A549 treated with AZD2906 at 1 μM for 4 hours (cell line): ENCODE measurements at places on chromosomes 11 and 22. TPM values are rescaled to one million over a fixed set of nuclear protein-coding genes. Genes with fewer than 3 reads are reported as not detected.

The PGA4 gene
- total RNA-seq = 0.07 to 0.26 TPM (median 0.16 TPM) in 3 of 5 replicates, not detected in the others

The BDNF gene
- 7.3 to 9.7 TPM (median 8.3 TPM) in 5 replicates for total RNA-seq

The SLC22A12 gene
- total RNA-seq = not detected in 5 replicates

The CRYBB3 gene
- total RNA-seq = 0.09 to 0.18 TPM in 2 of 5 replicates, not detected in the others

The CDON gene
- 1.6 to 2.6 TPM (median 1.9 TPM) in 5 replicates for total RNA-seq

The SPDYC gene
- not detected in 5 replicates for total RNA-seq

The ARFIP2 gene
- 50.8 to 56.6 TPM (median 53.6 TPM) in 5 replicates for total RNA-seq

The TRPM5 gene
- total RNA-seq = not detected in 5 replicates

The MYBPC3 gene
- 0.05 to 0.10 TPM (median 0.07 TPM) in 5 replicates for total RNA-seq

The CDC42EP1 gene
- total RNA-seq = 22.8 to 32.8 TPM (median 31.6 TPM) in 5 replicates

The PLAAT2 gene
- total RNA-seq = 0.68 to 1.2 TPM (median 0.77 TPM) in 5 replicates

The ZNF215 gene
- 0.77 to 1.1 TPM (median 0.86 TPM) in 5 replicates for total RNA-seq

The TMPRSS6 gene
- 0.06 TPM in 1 of 5 replicates, not detected in the others for total RNA-seq

The KIAA1671 gene
- total RNA-seq = 9.0 to 12.4 TPM (median 10.5 TPM) in 5 replicates

The MOGAT2 gene
- not detected in 5 replicates for total RNA-seq

The LRRN4CL gene
- 0.07 to 0.10 TPM (median 0.08 TPM) in 3 of 5 replicates, not detected in the others for total RNA-seq

The RTCB gene
- total RNA-seq = 74.2 to 86.6 TPM (median 75.1 TPM) in 5 replicates

The BRMS1 gene
- total RNA-seq = 74.1 to 97.5 TPM (median 86.7 TPM) in 5 replicates

The ZP1 gene
- 0.09 to 0.69 TPM (median 0.13 TPM) in 5 replicates for total RNA-seq

The GNAZ gene
- 2.3 to 3.1 TPM (median 2.6 TPM) in 5 replicates for total RNA-seq

The IFITM10 gene
- total RNA-seq = 1.1 to 2.1 TPM (median 1.4 TPM) in 5 replicates

The C11orf24 gene
- total RNA-seq = 53.5 to 61.8 TPM (median 61.0 TPM) in 5 replicates

The XRRA1 gene
- total RNA-seq = 4.5 to 6.1 TPM (median 5.1 TPM) in 5 replicates

The C1QTNF5 gene
- not detected in 5 replicates for total RNA-seq

The MYEOV gene
- 119 to 131 TPM (median 123 TPM) in 5 replicates for total RNA-seq

The CFAP68 gene
- 30.2 to 35.4 TPM (median 31.7 TPM) in 5 replicates for total RNA-seq

The GSTT2 gene
- total RNA-seq = 0.27 TPM in 1 of 5 replicates, not detected in the others

The THAP12 gene
- 40.7 to 51.0 TPM (median 43.0 TPM) in 5 replicates for total RNA-seq

The ART1 gene
- total RNA-seq = 0.06 to 0.10 TPM in 2 of 5 replicates, not detected in the others

The RAB3IL1 gene
- 17.9 to 26.3 TPM (median 22.5 TPM) in 5 replicates for total RNA-seq

The FIBIN gene
- total RNA-seq = 0.02 TPM in 1 of 5 replicates, not detected in the others

The TRIM22 gene
- total RNA-seq = 0.60 to 1.8 TPM (median 1.1 TPM) in 5 replicates

The FLRT1 gene
- 0.05 to 0.07 TPM (median 0.06 TPM) in 4 of 5 replicates, not detected in the other for total RNA-seq

The NCAM1 gene
- total RNA-seq = 0.06 TPM in 1 of 5 replicates, not detected in the others

The SCGB1C1 gene
- not detected in 5 replicates for total RNA-seq

The LRRC56 gene
- 0.65 to 1.1 TPM (median 0.94 TPM) in 5 replicates for total RNA-seq

The PLAAT4 gene
- total RNA-seq = 1.3 to 3.3 TPM (median 1.9 TPM) in 5 replicates

The TNNT3 gene
- total RNA-seq = 0.10 to 0.26 TPM (median 0.11 TPM) in 3 of 5 replicates, not detected in the others

The CD3E gene
- not detected in 5 replicates for total RNA-seq

The CRYBA4 gene
- not detected in 5 replicates for total RNA-seq

The POU2AF3 gene
- total RNA-seq = 1.0 to 1.8 TPM (median 1.4 TPM) in 5 replicates
